ENCODE measurements at places on chromosomes 3 and 15.

DNA sequence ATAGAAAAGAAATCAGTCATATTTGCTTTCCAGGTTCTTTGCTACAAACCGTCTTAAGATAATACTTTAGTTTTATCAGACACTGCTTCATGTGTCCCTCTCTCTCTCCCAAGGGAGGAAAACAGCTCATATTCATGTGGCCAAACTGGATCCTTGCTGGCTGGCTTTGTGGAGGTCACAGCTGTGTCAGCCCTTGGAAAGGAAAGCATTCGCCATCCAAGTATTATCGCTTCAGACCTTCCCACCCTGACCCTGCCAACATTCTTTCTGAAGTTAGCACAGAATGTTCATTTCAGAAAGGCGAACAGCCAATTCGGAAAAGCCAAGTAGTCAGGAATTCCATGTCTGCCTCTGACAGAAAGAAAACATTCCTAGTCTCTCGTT is 213.6 kb downstream of the FEZF2 start:
- DNase-seq, result no peak

- DNase-seq, result no peak
Measured at GRCh38 chr3:182911782-182912111, 68.6 kb downstream of the DCUN1D1 start.

- DNase-seq, result no peak
Measured at GRCh38 chr3:52407779-52408178, 37.1 kb downstream of the SEMA3G start.

GRCh38 chr15:66288551-66289185 is 4.7 kb upstream of the DIS3L start:
- no peak for DNase-seq

GRCh38 chr3:184693011-184693975 is 18.6 kb downstream of the MAGEF1 start:
- no peak for DNase-seq

Measured in AG04449 (cell line).